Cerebellum (tissue), 4 donors: ENCODE measurements at places on chromosomes 7 and 10. TPM values are rescaled to one million over a fixed set of nuclear protein-coding genes. Genes with fewer than 3 reads are reported as not detected.

Gene MBL2
- not detected for total RNA-seq

Gene PPIF
- total RNA-seq = 10.9 TPM

Gene FAM180A
- total RNA-seq = not detected

Gene CAMK2B
- total RNA-seq = 33.6 TPM

Gene ARHGEF5
- total RNA-seq = 1.2 TPM

Gene SORBS1
- total RNA-seq = 114 TPM

Gene PARD3
- total RNA-seq = 52.6 TPM

Gene UTF1
- not detected for total RNA-seq

Gene ANKRD7
- total RNA-seq = 9.3 TPM

Gene OR6V1
- total RNA-seq = not detected

Gene CHRM2
- 3.0 TPM for total RNA-seq

Gene SPAG6
- total RNA-seq = 1.5 TPM

Gene TRIP6
- 7.6 TPM for total RNA-seq

Gene TAS2R5
- 10.6 TPM for total RNA-seq

Gene TSPAN15
- total RNA-seq = 15.1 TPM
